Spinal cord (tissue), 10 donors: ENCODE measurements at places on chromosomes 7 and 10. TPM values are rescaled to one million over a fixed set of nuclear protein-coding genes. Genes with fewer than 3 reads are reported as not detected.

GRCh38 chr10:124935946-124936345, 6.0 kb upstream of the ZRANB1 start:
- H3K36me3 ChIP-seq: no peaks in the 10 kb centered on the region
- no peaks in the 10 kb centered on the region for H3K4me1 ChIP-seq
- no peak overlapping the region for H3K27ac ChIP-seq
- H3K27me3 ChIP-seq: no peaks in the 10 kb centered on the region
- no peak overlapping the region for H3K4me3 ChIP-seq

GRCh38 chr10:88159127-88159829, 295.9 kb downstream of the PTEN start:
- H3K4me3 ChIP-seq: no peak overlapping the region
- no peaks in the 10 kb centered on the region for H3K36me3 ChIP-seq
- no peaks in the 10 kb centered on the region for H3K4me1 ChIP-seq
- no peak overlapping the region for H3K27ac ChIP-seq
- DNase-seq: no peak

DNA sequence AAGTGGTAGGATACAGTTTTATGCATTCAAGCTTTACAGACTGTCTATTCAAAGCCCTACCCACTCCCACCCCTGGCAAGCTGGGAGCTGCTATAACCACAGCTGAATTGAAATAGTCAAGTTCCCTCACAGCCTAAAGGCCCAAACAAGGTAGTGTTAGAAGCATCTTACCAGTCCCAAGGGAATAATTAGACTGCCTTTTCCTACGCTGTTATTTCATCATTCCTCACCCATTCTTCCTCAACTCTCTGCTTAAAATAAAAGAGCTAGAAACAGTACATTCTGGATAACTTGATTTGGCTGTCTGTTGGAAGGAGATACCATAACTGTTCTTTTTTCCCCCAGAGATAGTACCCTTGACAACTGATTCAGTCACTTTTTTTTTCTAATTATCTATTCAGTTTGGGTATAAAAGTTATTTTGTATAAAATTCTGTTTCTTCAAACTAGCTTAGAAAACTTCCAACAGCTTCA, 54.0 kb downstream of the RAPGEF5 start:
- no peaks in the 10 kb centered on the region for H3K27me3 ChIP-seq
- no peak overlapping the region for H3K27ac ChIP-seq
- DNase-seq: peak; percentile 48
- no peaks in the 10 kb centered on the region for H3K36me3 ChIP-seq

DNA sequence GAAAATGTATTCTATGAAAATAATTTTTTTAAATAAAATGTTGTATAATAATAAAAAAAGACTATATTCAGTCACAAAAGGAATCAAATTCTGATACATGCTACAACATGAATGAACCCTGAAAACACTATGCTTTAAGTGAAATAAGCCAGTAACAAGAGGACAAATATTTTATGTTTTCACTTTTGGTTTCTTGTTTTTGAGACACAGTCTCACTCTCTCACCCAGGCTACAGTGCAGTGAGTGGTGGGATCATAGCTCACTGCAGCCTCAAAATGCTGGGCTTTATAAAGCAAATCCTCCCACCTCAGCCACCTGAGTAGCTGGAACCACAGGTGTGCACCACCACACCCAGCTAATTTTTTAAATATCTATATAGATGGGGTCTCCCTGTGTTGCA, 64.2 kb downstream of the CNOT4 start:
- H3K4me3 ChIP-seq: no peak overlapping the region
- H3K27me3 ChIP-seq: no peaks in the 10 kb centered on the region
- no peak for DNase-seq
- H3K27ac ChIP-seq: no peak overlapping the region

DNA sequence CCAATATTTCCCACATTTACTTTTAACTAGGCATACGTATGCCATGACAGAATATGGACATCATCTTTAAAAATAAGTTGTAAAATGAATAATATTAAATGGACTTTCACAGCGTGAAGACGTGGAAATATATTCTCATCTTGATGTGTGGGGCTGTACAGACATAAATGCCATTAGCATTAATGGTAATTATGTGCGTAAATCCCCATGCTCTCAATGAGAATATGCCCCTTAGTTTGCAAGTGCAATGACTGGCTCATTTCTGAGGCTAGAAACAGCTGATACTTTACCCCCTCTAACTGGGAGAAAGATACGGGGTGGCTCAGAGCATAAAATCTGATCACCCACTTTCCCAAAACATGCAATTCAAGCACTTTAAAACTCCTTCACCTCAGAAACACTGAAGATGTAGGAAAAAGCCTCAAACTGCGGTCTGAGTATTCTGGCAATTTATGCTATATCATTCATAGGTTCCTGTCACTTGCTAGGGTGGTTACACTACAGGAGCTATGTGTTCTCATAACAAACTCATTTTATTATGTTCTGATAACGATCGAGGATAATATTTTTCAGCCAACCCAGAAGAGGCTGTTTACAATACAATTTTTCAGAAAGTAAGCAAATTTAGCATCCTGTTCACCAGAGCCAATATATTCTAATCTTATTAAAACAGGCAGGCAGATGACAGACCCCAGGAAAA, 211.8 kb downstream of the SKAP2 start:
- no peak overlapping the region for H3K4me3 ChIP-seq
- H3K27me3 ChIP-seq: peaks cover 3% of the 10 kb centered on the region
- no peaks in the 10 kb centered on the region for H3K36me3 ChIP-seq
- H3K4me1 ChIP-seq: peaks cover 6% of the 10 kb centered on the region

DNA sequence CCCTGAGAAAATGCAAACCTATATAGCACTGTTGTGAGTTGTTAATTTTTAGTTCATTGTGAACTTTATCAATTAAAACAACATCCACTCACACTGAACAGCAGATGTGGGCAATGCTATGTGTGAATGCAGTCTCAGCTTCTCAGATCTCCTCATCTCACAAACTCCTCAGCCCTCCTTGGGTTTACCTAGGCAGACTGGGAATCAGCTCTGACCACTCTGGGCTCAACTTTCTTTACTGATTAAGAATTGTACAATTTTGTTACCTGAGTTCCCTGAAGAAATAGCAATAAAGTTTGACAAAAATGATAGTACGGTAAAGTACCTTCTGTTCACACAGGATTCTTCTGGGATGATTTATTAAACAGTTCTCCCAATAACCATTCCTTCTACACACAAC, 124.0 kb downstream of the SRPK2 start:
- no peak overlapping the region for H3K4me3 ChIP-seq
- H3K36me3 ChIP-seq: no peaks in the 10 kb centered on the region
- H3K27ac ChIP-seq: no peak overlapping the region
- DNase-seq: no peak

DNA sequence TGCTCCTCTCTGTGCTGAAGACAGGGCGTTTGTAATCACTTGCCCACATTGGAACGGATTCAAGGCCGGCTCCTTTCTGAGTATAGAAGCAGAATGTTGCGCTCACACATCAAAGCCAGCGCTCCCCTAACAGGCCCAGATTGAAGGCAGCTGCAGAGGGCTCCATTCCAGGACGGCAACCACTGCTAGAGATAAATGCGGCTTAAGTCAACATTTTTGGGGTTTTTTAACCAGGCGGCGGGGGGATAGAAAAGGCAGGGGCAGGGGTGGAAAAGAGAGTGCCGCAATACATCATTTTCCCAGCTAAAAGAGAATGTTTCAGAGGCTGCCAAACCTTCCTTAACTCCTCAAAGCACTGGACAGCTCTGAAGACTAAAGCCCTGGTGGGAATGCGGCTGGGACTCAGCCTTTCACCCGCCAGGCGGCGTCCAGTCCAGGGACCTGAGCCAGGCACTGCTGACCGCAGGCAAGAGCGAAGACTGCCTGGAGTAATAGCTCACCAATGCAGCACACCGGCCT, 189.6 kb downstream of the TNS3 start:
- peak overlapping the region; percentile 11 for H3K27ac ChIP-seq
- H3K36me3 ChIP-seq: peaks cover 28% of the 10 kb centered on the region
- no peak overlapping the region for H3K4me3 ChIP-seq
- peaks cover 27% of the 10 kb centered on the region for H3K4me1 ChIP-seq
- no peaks in the 10 kb centered on the region for H3K27me3 ChIP-seq

GRCh38 chr10:75367021-75367487, 34.5 kb downstream of the ZNF503 start:
- DNase-seq: no peak
- no peak overlapping the region for H3K27ac ChIP-seq
- no peaks in the 10 kb centered on the region for H3K4me1 ChIP-seq
- H3K27me3 ChIP-seq: no peaks in the 10 kb centered on the region

DNA sequence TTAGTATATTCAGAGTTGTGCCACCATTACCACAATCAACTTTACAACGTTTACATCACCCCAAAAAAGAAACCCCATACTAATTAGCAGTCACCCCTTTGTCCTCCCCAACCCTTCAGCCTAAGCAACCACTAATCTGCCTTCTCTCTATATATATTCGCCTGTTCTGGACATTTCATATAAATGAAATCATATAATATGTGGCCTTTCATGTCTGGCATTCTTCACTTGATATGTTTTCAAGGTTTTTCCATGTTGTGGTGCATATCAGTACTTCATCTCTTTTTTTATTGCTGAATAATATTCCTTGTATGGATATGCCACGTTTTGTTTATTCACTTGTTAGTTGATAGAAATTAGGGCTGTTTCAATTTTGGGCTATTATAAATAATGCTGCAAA, 70.4 kb downstream of the AASS start:
- no peak overlapping the region for H3K27ac ChIP-seq
- no peaks in the 10 kb centered on the region for H3K4me1 ChIP-seq
- no peaks in the 10 kb centered on the region for H3K27me3 ChIP-seq
- no peak overlapping the region for H3K4me3 ChIP-seq
- DNase-seq: no peak

GRCh38 chr7:6385909-6386560, 61.7 kb downstream of the DAGLB start:
- no peak overlapping the region for H3K4me3 ChIP-seq
- H3K27me3 ChIP-seq: no peaks in the 10 kb centered on the region
- DNase-seq: no peak
- peaks cover 32% of the 10 kb centered on the region for H3K36me3 ChIP-seq
- H3K27ac ChIP-seq: peak overlapping the region; percentile 69
- H3K4me1 ChIP-seq: peaks cover 11% of the 10 kb centered on the region

GRCh38 chr10:68163735-68164134, 54.4 kb downstream of the MYPN start:
- no peak overlapping the region for H3K27ac ChIP-seq
- no peaks in the 10 kb centered on the region for H3K27me3 ChIP-seq

- no peaks in the 10 kb centered on the region for H3K4me1 ChIP-seq
- no peak for DNase-seq
- no peak overlapping the region for H3K4me3 ChIP-seq
- no peaks in the 10 kb centered on the region for H3K36me3 ChIP-seq
Measured at GRCh38 chr10:52447931-52448353, 133.9 kb downstream of the DKK1 start.

- no peaks in the 10 kb centered on the region for H3K27me3 ChIP-seq
- H3K4me1 ChIP-seq: no peaks in the 10 kb centered on the region
- no peak overlapping the region for H3K4me3 ChIP-seq
- H3K27ac ChIP-seq: no peak overlapping the region
Measured at GRCh38 chr7:96495751-96496216, 173.9 kb upstream of the SLC25A13 start.

DNA sequence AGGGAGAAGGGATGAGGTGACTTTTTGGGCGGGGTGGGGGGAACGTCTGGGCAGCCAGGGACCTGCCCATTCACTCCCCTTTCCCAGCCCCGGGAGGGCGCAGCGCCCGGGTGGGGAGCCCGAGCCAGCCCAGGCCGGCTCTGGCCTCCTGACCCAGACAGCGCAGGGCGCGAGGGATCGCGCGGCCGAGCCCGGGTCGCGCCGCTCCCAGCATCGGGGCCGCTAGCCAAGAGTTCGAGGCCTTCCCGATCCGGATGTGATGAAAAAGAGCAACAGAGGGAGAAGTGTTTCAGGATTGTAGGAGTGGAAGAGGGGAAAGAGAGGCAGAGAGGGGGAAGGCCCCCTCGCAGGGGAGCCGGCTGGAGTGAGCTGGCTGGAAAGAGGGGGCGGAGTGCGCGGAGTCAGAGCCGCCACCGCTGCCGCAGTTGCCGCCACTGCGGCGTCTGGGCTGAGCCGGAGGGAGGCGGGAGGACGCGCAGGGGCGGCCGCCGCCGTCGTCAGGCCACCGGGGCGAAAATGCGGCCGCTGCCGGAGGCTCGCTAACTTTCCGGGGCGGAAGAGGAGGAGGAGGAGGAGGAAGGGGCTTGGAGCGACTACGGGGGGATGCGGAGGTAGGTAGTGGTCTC, at the start of gene MDFIC:
TSS of gene MDFIC (plus strand) at position 69 of the 626 bp plus-strand sequence. CDS start 940 bp downstream, outside the sequence.
- DNase-seq: no peak
- H3K4me1 ChIP-seq: peaks cover 5% of the 10 kb centered on the region
- H3K27ac ChIP-seq: peak within 1 kb of the TSS; percentile 86
- no peaks in the 10 kb centered on the region for H3K36me3 ChIP-seq
- H3K4me3 ChIP-seq: peak within 1 kb of the TSS; percentile 82

DNA sequence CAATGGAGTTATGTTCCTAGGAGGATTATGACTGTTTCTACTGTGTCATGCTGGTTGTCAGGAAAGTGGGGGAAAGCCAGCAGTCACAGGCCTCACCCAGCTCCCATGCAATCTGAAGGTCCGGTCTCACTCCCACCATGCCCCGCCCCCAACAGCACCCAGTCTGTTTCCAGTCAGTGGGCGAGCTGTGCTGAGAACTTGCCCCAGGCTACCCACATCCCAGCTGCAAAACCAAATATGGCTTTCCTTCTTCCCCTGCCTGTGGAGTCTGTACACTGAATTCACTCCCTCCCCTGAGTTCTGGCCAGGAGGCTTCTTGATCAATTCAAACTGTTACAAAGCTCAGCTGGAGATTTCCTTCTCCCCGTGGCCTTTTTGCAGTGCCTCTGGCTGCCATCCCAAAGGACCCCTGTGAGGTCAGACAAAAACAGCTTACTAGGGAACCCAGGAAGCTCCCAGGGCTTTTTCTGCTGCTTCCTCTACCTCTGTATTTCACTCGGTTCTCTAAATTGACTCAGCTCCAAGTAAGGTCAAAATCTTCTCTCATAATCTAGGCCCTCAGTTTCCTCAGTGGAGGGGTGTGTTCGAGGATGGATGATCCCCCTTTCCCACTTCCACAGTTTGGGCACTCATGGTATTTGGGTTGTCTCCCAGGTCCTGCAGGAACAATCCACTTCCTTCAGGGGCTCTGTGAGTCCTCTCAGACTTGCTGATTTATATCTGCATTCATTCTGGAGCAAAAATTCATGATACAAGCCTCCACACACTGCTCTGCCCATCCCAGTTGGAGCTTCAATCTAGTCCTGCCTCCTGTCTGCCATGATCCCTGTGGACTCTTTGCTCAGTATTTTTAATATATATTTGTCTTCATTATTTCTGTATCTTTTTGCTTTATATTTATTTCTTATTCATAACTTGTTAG, 205.5 kb downstream of the SEMA3D start:
- no peaks in the 10 kb centered on the region for H3K36me3 ChIP-seq
- H3K27me3 ChIP-seq: no peaks in the 10 kb centered on the region
- DNase-seq: no peak
- H3K4me1 ChIP-seq: no peaks in the 10 kb centered on the region
- H3K27ac ChIP-seq: no peak overlapping the region

Gene OR6B1
- polyA plus RNA-seq: not detected

Gene PNLIPRP2
- polyA plus RNA-seq: 0.30 TPM

Gene OR2A12
- polyA plus RNA-seq: not detected

Gene FAM53B
- polyA plus RNA-seq: 31.2 TPM

Gene CALHM3
- polyA plus RNA-seq: 0.09 TPM

Gene AZGP1
- polyA plus RNA-seq: 0.79 TPM

Gene NOS3
- polyA plus RNA-seq: 7.3 TPM

Gene PIP
- polyA plus RNA-seq: not detected

Gene OPN4
- not detected for polyA plus RNA-seq

Gene ERVW-1
- polyA plus RNA-seq: 1.8 TPM

Gene C10orf105
- polyA plus RNA-seq: 8.2 TPM

Gene PON3
- 4.1 TPM for polyA plus RNA-seq
